ENCODE measurements at places on chromosomes 11 and 22. TPM values are rescaled to one million over a fixed set of nuclear protein-coding genes. Genes with fewer than 3 reads are reported as not detected.

OR2AG2 gene
- 1.4 TPM for total RNA-seq

CENPM gene
- total RNA-seq = 8.1 TPM

SEPTIN5 gene
- total RNA-seq = 178 TPM

OR56A1 gene
- 0.23 TPM for total RNA-seq

BATF2 gene
- not detected for total RNA-seq

TRIM29 gene
- 0.46 TPM for total RNA-seq

OR8G1 gene
- not detected for total RNA-seq

DUSP8 gene
- total RNA-seq = 8.8 TPM

ME3 gene
- total RNA-seq = 75.0 TPM

All from diencephalon (tissue), 1 donor.